ENCODE measurements at places on chromosomes 1 and 21. TPM values are rescaled to one million over a fixed set of nuclear protein-coding genes. Genes with fewer than 3 reads are reported as not detected.

NLRP3 gene
- not detected for total RNA-seq

SPRR3 gene
- not detected for total RNA-seq

ICOSLG gene
- 2.6 TPM for total RNA-seq

HENMT1 gene
- total RNA-seq, result 4.5 TPM

HES3 gene
- not detected for total RNA-seq

SMCP gene
- total RNA-seq, result not detected

TCP10L gene
- total RNA-seq, result 0.40 TPM

MMEL1 gene
- total RNA-seq, result not detected

PADI2 gene
- total RNA-seq, result 1.5 TPM

PER3 gene
- 0.83 TPM for total RNA-seq

FHAD1 gene
- 0.68 TPM for total RNA-seq

MAP7D1 gene
- 113 TPM for total RNA-seq

AVPR1B gene
- total RNA-seq, result not detected

NTPCR gene
- total RNA-seq, result 85.7 TPM

HUNK gene
- 1.3 TPM for total RNA-seq

HSPB7 gene
- total RNA-seq, result not detected

RNU1-3 gene
- not detected for total RNA-seq

ACOT11 gene
- 2.1 TPM for total RNA-seq

PRR9 gene
- total RNA-seq, result not detected

TSPAN2 gene
- 1.8 TPM for total RNA-seq
